ENCODE measurements at places on chromosomes 5 and 9. TPM values are rescaled to one million over a fixed set of nuclear protein-coding genes. Genes with fewer than 3 reads are reported as not detected.

DNA sequence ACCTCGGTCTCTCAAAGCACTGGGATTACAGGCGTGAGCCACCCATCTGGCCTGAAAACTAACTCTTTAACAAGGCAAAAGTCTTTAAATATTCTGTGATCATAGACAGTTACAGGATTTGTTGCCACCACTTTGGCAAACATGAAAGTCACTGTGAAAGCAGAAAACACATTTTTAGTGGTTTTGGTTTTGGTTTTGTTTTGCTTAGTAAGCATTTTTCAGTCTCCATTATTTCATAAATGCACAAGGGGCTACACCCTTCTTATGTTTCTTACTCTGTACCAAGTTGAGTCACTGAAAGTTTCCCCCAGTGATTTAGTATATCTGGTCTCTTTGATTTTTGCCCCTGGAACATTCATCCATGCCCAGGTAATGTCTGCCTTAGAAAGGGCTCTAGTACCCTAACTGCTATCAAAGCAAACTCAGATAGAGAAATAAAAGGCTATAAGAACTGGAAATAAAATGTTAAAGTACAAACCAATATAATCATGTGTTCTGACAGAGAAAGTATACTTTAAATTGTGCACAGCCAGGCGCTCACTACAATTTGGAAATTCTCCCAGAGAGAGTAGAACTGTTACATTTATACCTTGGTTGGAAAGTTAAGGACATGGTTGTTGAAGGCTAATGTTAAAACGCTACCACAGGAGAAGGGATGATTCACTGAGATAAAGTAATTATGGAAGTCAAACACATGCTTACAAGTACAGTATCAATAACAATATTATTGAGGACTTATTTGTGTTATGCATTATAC, 1022.5 kb upstream of the DMAC1 start:
- DNase-seq, result no peak

DNA sequence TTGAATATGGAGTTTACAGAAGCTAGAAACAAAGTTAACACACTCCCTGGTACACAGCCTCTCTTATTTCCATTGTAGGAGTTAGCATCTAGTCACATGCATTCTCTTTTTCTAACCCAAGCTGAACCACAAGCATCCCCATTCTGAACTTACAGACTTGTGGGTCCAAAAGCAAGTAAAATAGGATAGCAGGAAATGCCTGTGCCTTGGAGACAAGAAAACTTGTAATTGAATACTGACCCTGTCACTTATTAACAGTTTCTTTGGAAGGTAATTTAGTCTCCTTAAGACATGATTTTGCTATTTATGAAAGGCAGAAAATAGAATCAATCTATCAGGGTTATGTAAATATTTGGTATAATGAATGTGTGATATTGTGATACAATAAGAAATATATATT, 353.6 kb downstream of the TLE4 start:
- no peak for DNase-seq

DNA sequence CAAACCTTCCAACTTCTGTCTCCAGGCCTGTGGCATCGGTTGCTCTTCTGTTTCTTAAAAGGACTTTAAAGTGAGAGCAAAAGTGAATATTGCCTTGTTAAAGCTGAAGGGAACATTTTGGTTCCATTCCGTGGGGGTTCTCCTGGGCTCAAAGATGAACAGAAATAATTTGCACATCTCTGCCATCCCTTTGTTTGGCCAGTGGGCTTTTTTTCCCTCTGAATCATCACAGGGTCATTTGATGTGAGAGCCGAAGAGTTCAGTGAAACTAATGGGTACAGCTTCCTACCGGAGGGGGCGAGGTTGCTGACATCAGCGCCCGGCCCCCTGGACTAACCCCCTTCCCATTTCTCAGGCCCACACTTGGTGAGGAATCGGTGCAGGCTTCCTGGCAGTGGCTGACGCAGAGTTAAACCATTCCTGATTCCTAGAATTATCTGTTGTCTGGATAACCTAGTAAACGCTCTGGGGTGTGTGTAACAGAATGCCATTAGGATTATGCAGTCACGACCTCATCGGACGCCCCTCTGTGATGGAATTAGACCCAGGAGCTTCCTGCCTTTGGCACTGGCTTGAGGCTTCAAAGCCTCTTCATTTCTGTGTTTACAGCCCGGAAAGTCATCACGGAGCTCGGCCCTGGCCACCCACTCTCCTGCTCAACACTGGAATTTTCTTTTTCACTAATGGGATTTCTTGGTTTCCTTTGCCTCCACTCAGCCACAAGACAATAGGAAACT, 61.6 kb upstream of the RPL26L1 start:
- no peak for DNase-seq

SLC6A7 gene
- not detected for total RNA-seq
